ENCODE measurements at places on chromosomes 4 and X. TPM values are rescaled to one million over a fixed set of nuclear protein-coding genes. Genes with fewer than 3 reads are reported as not detected.

The STAP1 gene
- not detected for total RNA-seq

The F8A3 gene
- total RNA-seq: not detected

The SFRP2 gene
- 146 TPM for total RNA-seq

The SOD3 gene
- 12.0 TPM for total RNA-seq

The TIMM17B gene
- total RNA-seq: 57.7 TPM

The GSX2 gene
- 1.1 TPM for total RNA-seq

The STPG2 gene
- total RNA-seq: not detected

GRCh38 chr4:152698089-152698499 is 18.3 kb upstream of the TMEM154 start:
- peaks cover 14% of the 10 kb centered on the region for H3K4me1 ChIP-seq
- no peaks in the 10 kb centered on the region for H3K27me3 ChIP-seq
- no peak for DNase-seq
- H3K4me3 ChIP-seq: no peak overlapping the region
- no peaks in the 10 kb centered on the region for H3K36me3 ChIP-seq

- no peak overlapping the region for H3K4me3 ChIP-seq
- no peak for DNase-seq
- no peaks in the 10 kb centered on the region for H3K27me3 ChIP-seq
- H3K27ac ChIP-seq: no peak overlapping the region
- H3K4me1 ChIP-seq: no peaks in the 10 kb centered on the region
- H3K36me3 ChIP-seq: no peaks in the 10 kb centered on the region
Observed at GRCh38 chrX:9542761-9543111, 77.9 kb downstream of the TBL1X start.

GRCh38 chr4:149719806-149720205 is 95.8 kb downstream of the IQCM start:
- no peak overlapping the region for H3K4me3 ChIP-seq
- DNase-seq: no peak
- no peaks in the 10 kb centered on the region for H3K27me3 ChIP-seq
- no peaks in the 10 kb centered on the region for H3K36me3 ChIP-seq
- H3K27ac ChIP-seq: no peak overlapping the region
- no peaks in the 10 kb centered on the region for H3K4me1 ChIP-seq

GRCh38 chr4:85228264-85228663 is 246.7 kb upstream of the ARHGAP24 start:
- H3K27me3 ChIP-seq: no peaks in the 10 kb centered on the region
- H3K4me1 ChIP-seq: no peaks in the 10 kb centered on the region
- no peak overlapping the region for H3K4me3 ChIP-seq
- no peak for DNase-seq
- H3K36me3 ChIP-seq: no peaks in the 10 kb centered on the region

DNA sequence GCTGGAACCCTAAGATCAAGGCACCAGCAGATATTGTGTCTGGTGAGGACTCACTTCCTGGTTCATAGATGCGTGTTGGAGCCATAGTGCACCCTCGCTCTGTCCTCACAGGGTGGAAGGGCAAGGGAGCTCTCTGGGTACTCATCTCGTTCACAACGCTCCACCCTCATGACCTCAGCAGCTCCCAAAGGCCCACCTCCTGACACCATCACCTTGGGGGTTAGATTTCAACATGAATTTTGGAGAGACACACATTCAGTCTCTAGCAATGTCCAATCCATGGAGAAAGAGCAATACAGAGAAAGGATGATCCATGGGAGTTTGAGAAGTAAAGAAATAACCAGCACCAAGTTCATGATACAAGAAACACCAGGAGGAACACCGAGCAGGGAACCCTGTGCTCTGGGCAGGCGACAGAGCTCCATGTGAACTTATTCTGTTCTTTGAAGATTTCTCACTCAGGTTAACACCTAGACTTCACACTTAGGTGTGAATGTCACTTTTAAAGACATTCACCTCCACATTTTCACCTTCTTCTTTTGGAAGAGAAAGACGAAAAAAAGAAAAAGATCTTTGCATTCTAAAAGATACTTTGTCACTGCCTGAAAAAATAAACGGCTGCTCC is 171.8 kb upstream of the FAM9B start:
- no peaks in the 10 kb centered on the region for H3K36me3 ChIP-seq
- H3K4me3 ChIP-seq: no peak overlapping the region
- H3K27me3 ChIP-seq: no peaks in the 10 kb centered on the region
- no peaks in the 10 kb centered on the region for H3K4me1 ChIP-seq
- H3K27ac ChIP-seq: no peak overlapping the region
- no peak for DNase-seq

DNA sequence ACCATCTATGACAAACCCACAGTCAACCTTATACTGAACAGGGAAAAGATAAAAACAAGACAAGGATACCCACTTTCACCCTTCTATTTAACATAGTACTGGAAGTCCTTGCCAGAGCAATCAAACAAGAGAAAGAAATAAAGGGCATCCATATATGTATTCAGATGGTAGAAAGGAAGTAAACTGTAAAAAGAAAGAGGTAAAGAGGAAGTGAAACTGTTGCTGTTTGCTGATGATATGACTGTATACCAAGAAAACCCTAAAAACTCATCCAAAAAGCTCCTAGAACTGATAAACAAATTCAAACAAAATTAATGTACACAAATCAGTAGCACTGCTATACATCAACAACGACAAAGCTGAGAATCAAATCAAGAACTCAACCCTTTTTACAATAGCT is 538.7 kb upstream of the PABPC4L start:
- no peaks in the 10 kb centered on the region for H3K36me3 ChIP-seq
- H3K27ac ChIP-seq: no peak overlapping the region
- no peak overlapping the region for H3K4me3 ChIP-seq
- no peaks in the 10 kb centered on the region for H3K27me3 ChIP-seq

DNA sequence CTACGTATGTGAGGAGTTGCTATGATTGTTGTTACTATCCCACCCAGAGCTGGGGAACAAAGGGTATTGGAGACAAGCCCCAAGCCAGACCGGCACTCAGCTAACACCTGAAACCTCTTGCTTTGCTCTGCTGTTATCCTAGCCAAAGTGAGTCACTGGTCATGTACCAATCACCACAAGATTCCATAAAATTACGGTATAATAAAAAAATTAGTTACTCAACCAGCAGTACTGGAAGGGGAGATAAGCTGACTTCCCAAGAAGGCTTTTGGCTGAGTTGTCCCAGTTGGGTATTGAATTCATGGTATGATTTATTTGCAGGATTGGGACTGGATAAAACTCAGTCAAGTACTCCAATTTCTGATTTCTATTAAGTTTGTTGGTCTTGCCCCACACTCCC is 5.3 kb downstream of the EDA2R start:
- peak; percentile 85 for DNase-seq
- peaks cover 25% of the 10 kb centered on the region for H3K4me1 ChIP-seq
- no peaks in the 10 kb centered on the region for H3K27me3 ChIP-seq
- peaks cover 3% of the 10 kb centered on the region for H3K36me3 ChIP-seq

DNA sequence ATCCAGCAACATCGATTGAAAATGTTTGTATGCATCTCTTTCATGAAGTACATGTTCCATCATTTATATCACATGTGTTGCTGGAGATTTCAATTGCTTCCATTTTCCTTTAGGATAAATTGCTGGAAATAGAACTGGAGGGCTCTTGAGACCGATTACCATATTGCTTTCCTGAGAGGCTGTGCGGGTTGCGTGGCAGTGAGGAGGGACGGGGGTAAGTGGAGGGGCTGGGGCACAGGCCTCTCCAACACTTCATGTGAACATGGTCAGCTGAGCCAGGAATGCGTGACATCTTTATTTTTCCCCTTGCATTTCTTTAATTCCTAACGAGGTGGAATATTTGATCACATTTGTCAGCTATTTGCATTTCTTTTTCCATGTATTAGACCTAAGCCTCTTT is 144.6 kb downstream of the TBL1X start:
- no peaks in the 10 kb centered on the region for H3K27me3 ChIP-seq
- H3K27ac ChIP-seq: no peak overlapping the region
- no peaks in the 10 kb centered on the region for H3K36me3 ChIP-seq
- H3K4me3 ChIP-seq: no peak overlapping the region

- DNase-seq: no peak
- no peaks in the 10 kb centered on the region for H3K36me3 ChIP-seq
- H3K4me3 ChIP-seq: no peak overlapping the region
- no peaks in the 10 kb centered on the region for H3K27me3 ChIP-seq
- no peaks in the 10 kb centered on the region for H3K4me1 ChIP-seq
Observed at GRCh38 chrX:108156934-108157466, 65.4 kb downstream of the ATG4A start.

- H3K4me3 ChIP-seq: no peak overlapping the region
- no peak overlapping the region for H3K27ac ChIP-seq
- no peaks in the 10 kb centered on the region for H3K4me1 ChIP-seq
Observed at GRCh38 chrX:8873956-8874355, 72.8 kb upstream of the FAM9A start.

GRCh38 chrX:15087747-15088146 is 182.1 kb downstream of the ASB9 start:
- no peak overlapping the region for H3K27ac ChIP-seq
- no peaks in the 10 kb centered on the region for H3K4me1 ChIP-seq

DNA sequence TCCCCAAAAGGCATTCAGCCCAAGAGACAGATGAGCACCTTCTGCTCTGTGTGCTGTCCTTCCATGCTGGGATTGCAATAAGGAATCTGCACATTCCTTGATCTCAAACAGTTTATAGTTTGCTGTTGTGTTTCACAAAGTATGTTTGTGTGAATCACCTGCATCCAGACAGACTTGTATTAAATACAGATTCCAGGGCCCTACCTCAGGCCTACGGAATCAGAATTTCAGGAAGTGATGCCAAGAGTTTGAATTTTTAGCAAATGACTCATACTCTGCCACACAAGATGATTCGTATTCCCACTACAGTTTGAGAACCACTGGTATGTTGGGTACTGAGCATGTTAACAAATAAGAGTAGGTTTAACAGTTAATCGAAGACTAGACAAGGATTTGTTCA is 7.0 kb downstream of the VAMP7 start:
- no peak overlapping the region for H3K4me3 ChIP-seq
- H3K27me3 ChIP-seq: no peaks in the 10 kb centered on the region
- peaks cover 3% of the 10 kb centered on the region for H3K4me1 ChIP-seq
- H3K27ac ChIP-seq: peak overlapping the region; percentile 35
- peak; percentile 75 for DNase-seq

GRCh38 chrX:7168371-7168770 is 20.4 kb upstream of the PUDP start:
- no peak overlapping the region for H3K4me3 ChIP-seq
- H3K27me3 ChIP-seq: no peaks in the 10 kb centered on the region
- no peaks in the 10 kb centered on the region for H3K4me1 ChIP-seq
- DNase-seq: peak; percentile 25
- H3K36me3 ChIP-seq: no peaks in the 10 kb centered on the region

- no peak overlapping the region for H3K4me3 ChIP-seq
- no peak overlapping the region for H3K27ac ChIP-seq
- no peaks in the 10 kb centered on the region for H3K27me3 ChIP-seq
- DNase-seq: peak; percentile 36
- H3K36me3 ChIP-seq: no peaks in the 10 kb centered on the region
Observed at GRCh38 chr4:153045111-153045982, 109.2 kb downstream of the FHDC1 start.

GRCh38 chrX:112945826-112946225 is 105.2 kb upstream of the AMOT start:
- H3K4me1 ChIP-seq: no peaks in the 10 kb centered on the region
- H3K27ac ChIP-seq: no peak overlapping the region
- no peak for DNase-seq
- no peak overlapping the region for H3K4me3 ChIP-seq
- H3K27me3 ChIP-seq: no peaks in the 10 kb centered on the region

DNA sequence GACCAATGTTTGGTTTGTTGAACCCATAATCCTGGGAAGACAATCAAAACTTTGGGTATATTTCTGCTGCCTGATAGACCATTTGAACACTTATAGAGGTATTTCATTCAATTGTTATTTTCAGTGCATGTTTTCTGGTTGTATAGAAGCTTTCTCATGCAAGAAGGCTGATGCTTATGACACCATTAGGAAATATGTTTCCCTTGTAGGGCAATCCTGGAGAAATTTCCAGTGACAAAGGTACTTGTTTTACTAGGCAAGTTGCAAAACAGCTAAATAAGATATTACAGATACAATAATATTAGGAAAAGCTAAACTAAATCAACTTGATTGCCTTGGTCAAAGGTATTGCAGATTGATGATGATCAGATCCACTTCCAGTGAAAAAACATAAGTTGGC is 32.8 kb upstream of the FGF2 start:
- no peak overlapping the region for H3K4me3 ChIP-seq
- peaks cover 12% of the 10 kb centered on the region for H3K4me1 ChIP-seq
- H3K27ac ChIP-seq: no peak overlapping the region
- no peaks in the 10 kb centered on the region for H3K27me3 ChIP-seq

DNA sequence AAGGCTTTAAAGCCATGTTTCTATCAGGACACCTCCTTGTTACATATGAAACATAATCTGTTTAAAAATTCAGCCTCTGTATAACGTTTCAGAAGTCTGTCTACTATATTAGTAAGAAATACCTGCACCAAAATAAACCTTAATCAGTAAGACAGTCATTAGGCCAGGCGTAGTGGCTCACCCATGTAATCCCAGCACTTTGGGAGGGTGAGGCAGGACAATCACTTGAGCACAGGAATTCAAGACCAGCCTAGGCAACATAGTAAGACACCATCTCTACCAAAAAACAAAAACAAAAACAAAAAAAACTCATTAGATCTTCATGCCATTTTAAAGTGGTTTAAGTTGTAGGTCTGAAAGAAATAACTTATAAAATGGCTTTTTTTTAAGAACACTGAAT is 107.5 kb upstream of the STIM2 start:
- peaks cover 14% of the 10 kb centered on the region for H3K36me3 ChIP-seq
- H3K4me3 ChIP-seq: no peak overlapping the region
- H3K27ac ChIP-seq: peak overlapping the region; percentile 1
- no peaks in the 10 kb centered on the region for H3K27me3 ChIP-seq
- DNase-seq: no peak
- no peaks in the 10 kb centered on the region for H3K4me1 ChIP-seq

DNA sequence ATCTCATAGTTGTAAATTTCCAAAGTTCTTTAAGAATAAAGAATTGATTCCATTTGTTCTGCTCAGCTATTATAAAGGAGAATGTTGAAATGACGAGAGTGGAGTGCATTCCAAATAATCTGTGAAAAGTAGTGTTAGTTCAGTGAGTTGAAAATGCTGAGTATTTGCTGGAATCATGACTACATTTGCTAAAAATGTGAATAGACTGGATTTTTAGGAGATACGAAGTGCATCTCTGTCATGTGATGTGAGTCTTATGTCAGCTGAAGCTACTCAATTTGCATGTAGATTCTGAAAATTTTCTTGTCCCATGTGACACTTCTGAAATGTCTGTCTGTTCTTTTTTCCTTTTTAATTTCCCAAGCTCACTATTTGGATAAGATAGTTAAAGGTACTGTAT is 206.0 kb downstream of the DCTD start:
- H3K27ac ChIP-seq: no peak overlapping the region
- H3K4me3 ChIP-seq: no peak overlapping the region
- DNase-seq: peak; percentile 22
- H3K36me3 ChIP-seq: peaks cover 7% of the 10 kb centered on the region
- no peaks in the 10 kb centered on the region for H3K4me1 ChIP-seq
- H3K27me3 ChIP-seq: no peaks in the 10 kb centered on the region

GRCh38 chrX:100647095-100647494 is 3.1 kb downstream of the SRPX2 start:
- peak overlapping the region; percentile 95 for H3K27ac ChIP-seq
- peak; percentile 30 for DNase-seq
- no peaks in the 10 kb centered on the region for H3K36me3 ChIP-seq
- H3K4me3 ChIP-seq: no peak overlapping the region
